ENCODE measurements at places on chromosomes 13 and 19.

GRCh38 chr13:107964395-107964794 is 250.9 kb downstream of the LIG4 start:
- no peak for DNase-seq

DNA sequence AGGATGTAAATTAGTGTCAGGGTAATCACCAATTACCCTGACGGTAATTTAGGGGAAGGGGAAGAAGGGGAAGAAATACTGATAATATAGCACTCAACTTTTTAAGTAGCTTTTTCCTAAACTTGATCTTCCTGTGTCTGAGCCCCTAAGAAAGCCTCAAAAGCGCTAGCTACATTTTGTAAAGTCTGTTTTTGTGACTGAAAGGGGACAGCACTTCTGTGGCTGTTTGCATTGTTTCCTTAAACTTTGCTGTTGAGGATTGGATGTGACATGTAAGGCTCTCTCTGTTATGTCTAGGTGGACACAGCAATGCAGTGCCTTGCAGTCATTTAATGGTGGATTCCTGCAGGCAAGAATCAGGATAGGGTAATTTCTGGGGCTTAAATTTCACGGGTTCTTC is 42.8 kb downstream of the SPATA13 start:
- DNase-seq: no peak

- DNase-seq: no peak
These were observed 10.1 kb downstream of the RHPN2 start for GRCh38 chr19:33054623-33055022.

DNA sequence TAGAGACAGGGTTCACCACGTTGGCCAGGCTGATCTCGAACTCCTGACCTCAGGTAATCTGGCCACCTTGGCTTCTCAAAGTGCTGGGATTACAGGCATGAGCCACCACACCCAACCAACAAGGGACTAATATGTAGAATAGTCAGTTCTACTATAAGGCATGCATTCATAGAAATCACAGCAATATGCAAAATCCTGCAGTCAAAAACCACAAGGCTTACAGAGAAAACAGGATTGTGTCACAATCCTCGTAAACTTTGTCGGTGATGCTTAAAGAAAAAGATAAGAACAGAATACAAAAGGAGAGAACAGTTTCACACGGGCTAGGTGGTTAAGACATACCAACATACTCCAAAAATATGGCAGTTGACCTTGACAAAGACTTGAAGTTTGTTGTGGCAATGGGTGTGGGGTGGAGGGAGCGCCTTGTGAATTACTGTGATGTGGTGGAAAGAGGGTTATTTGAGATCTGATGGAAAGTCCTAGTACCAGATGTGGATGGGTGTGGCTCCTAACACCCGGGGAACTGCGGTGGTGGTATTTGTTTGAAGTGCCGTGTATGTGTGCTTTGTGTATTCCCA is 12.4 kb downstream of the NOSIP start:
- DNase-seq: no peak

GRCh38 chr13:110240352-110240751 is 66.6 kb downstream of the COL4A1 start:
- DNase-seq: no peak

DNA sequence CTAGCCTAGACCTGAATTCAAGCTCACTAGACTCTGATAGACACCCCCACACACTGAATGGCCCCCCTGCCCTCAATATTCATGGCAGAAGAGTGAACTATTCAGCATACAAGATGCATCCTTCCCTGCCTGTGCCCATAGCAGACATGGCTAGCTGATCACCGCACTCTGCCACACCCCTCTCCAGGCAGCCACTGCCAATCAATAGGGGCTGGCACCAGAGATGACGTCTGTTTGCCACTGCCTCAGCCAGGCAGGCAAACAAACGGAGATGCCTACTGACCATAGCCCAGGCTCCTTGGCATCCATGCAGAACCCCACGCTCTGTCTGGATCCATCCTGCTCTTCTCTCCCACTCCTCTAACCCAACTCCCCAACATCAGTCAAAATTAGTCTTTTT is 13.8 kb upstream of the NPAS1 start:
- DNase-seq: no peak

GRCh38 chr13:97889803-97890202 is 63.7 kb upstream of the IPO5 start:
- no peak for DNase-seq

DNA sequence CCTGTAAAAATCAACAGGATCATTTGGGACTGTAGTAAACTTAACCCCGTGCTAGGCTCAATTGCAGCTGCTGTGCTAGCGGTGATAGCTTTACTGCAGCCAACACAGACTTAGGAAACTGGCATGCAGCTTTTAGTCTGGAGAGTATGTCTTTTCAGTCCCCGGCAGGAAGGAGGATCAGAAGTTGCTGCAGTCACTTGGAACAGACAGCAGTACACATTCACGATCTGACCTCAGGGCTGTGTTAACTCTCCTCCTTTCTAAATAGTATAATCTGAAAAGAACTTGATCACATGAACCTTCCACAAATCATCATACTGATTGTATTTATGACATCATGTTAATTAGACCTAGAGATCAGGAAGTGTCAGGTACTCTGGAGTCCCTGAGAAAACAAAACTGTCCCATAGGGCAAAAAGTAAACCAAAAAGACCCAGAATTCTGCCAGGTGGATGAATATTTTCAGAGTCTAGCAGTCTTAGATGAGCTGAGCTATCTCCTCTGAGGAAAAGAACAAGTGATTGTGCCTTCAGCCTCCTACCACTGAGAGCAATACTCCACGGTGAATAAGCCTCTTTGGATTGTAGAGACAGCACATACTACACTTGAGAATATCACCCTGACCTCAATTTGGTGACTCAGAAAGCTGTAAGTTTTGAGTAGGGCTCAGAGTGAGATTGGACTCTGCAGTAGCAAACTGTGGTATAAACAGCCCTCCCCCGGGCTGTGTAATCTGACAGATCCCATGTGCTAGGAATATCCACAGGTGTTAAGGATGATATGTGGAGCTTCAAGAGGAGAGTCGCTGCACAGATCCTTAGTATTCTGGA is 181.0 kb upstream of the GPR12 start:
- no peak for DNase-seq

GRCh38 chr13:77338329-77338728 is 11.4 kb upstream of the MYCBP2 start:
- DNase-seq: no peak

DNA sequence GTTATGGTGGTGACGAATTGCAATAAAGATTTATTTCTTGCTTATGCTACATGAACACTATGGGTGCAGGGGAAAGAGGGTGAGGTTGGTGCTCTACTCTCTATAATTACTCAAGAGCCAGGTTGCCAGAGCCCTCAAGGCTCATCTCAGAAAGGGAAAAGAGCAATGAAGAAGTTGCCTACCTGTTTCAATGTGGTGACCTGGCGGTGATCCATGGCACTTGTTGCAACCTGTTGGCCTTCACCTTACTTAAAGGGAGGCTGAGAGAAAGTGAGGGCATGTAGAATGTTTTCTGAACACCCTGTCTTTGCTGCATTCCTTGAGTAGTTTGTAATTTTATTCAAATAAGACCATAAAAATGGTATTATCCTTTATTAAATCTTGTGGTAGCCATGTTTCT is 394.4 kb downstream of the GPC6 start:
- no peak for DNase-seq

Data from SW 1271 (cell line).